ENCODE measurements at places on chromosomes 13 and 19.

DNA sequence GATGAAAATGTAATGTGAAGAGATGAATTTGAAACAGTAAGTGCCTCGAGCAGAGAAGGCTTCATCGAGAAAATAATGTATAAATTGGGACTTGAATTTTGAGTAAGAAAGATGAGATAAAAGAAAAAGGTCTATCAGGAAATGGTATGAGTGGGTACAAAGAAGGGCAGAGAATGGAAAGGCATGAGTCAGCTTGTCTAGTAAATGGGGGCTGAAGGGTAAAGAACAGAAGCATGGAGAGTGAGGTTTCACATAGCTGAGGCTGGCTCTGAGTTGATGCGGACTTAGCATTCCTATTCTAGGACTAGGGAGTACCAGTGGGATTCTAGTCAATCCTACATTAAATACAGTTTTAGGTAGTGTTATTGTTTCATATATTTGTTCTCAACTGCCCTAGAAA is 85.8 kb downstream of the ZC3H13 start:
- no peak for DNase-seq

DNA sequence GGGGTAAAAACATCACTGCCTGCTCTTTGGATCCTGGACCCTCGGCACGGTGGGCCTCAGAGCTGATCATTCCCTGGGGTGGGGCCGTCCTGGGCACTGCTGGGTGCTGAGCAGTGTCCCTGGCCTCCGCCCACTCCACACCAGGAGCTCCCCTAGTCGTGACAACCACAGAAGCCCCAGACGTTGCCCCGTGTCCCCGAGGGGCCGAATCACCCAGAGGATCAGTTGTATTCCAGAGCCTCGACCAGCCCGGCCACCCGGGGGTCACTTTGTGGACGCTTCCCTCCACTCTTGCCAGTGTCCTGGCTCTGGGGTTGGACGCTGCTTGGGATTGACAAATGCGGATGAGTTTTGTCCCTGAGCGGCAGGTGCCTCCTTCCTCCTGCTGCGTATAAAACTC is 10.2 kb downstream of the C2CD4C start:
- no peak for DNase-seq

DNA sequence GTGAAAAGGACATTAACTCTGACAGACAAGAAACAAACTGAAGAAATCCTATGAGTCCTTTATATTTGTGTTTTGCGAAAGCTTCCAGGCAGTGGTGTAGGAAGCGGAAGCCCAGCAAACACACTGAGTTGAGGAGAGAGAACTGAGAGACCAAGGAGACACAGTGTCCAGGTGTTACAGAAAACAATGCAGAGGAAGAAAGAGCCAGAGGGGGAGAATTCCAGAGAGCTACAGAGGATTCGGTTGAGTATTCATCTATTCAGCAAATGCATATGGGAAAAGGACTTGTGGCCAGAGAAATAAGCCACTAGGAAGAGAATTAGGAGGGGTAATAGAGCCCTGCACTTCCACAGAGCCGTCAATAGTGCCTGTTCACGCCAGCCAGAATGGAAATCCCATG is 183.5 kb downstream of the LIG4 start:
- DNase-seq: no peak

DNA sequence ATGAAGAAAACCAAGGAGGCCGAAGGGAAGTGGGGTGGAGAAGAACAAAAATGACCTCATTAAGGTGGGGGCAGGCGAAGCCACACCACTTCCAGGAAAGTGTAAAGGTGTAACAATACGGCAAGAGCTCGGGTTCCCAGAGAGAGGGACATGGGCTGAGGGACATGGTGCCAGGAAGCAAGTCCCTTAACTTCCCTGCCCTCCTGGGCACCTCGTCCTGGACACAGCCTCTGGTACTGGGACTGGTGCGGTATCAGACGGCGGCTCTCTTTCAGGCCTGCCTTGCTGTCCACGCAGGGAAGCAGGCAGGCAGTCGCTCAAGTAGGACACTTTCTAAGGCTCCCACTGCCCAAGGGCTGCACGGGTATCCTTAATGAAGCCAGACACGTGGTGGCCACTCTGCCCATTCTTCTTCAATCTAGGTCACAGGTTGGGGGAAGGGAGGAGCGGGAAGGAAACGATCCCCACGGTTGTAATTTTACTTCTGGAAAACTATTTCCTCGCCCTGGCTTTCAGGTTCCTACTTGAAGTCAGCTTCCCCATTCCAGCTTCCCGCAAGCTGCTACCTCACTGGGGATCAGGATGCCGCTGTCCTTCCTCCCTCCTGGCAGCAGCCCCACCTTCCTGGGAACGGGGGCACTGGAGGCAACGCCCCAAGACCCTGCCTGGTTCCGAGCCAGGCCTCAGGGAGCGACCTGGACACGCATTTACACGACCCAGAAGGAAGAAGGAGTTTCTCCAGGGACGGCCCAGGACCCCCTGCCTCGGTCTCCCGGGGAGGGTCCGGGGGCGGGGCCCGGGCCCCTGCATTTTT is 1.2 kb downstream of the AP3D1 start:
- DNase-seq: no peak

DNA sequence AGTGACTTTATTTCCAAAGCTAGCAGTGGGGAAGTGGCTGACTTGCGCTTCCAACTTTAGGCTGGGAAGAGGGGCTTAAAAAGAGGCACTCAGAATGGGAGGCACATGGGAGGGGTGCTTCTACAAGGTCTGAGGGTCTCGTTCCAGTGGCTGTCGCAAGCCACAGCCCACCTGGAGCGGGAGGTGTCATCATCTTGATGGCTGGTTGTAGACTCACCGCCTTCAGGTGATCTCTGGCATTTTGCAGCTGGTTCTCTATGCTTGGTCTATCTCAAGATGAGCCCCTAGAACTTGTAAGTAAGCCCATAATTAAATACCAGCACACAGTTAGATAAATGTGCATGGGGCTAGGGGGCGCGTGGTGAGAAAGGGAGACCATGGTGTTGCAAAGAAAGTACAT is 9.2 kb downstream of the TEX29 start:
- DNase-seq: no peak

DNA sequence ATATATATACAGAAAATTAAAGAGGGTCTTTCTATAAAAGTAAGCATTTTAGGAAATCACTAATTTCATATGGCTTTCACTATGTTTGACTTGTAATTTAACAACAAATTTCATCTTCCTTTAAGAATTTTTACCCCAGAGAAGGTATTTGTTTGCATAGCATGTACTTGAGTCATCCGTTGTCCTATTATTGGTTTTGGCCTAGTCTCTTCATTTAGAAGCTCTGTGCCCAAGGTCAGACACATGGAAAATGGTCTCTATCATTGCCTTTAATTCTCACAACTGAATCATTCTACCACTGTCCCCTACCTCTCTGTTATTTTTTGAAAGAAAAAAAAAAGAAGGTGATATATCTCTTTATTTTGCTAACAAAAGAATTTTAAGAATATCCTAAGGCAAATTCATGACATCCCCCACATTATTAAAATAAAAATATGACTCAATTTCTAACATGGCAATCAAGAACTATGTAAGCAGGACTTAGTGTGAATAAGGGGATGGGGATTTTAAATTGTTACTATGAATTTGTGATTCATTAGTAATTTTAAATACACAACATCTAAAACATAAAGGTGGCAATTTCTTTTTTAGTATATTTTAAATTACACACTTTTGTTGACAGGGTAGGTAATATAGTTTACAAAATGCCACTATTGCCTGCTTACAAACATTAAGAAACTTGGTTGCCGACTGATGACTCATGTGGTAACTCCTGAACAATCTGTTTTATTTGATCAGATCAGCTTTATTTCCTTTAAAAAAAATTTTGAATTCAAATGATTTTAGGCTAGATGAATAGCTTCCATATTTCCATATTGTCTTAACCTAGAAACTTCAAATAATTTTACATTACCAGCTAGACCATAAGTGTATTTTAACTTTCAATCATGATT is 13.9 kb downstream of the SLITRK5 start:
- no peak for DNase-seq

DNA sequence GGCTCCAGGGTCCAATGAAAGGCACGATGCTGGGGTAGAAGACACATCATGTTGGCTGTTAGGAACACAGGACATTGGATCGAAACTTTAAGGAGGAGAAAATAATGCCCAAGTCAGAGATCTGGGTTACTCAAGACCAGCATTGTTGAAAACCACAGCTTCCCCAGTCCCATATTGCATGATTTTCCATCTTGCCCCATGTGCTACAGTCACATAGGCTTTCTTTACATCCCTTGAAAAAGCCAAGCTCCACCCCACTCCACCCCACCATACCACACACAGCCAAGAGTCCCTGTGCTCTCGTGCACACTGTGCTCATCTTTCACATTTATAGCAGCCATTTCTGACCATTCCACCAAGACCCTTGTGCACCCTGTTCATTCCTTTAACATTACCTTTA is 636.2 kb downstream of the DIAPH3 start:
- no peak for DNase-seq

DNA sequence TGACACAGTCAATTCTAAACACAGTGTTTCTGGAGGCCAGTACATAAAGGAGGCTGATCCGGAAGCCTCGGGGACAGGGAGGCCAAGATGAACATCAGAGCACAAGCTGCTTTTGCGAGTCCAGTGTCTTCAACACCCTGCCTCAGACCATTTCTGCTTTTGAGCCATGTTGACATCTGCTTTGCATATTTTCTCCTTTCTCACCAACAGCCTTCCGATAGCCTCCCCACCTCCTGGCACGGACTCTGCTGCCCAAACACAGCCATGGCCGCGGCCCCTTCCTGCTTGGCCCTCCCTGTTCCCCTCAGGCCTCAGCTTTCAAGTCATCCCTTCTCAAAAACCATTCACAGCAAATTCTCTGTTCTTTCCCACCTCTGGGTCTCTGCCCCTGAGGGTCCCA is 3.6 kb downstream of the LRRC25 start:
- no peak for DNase-seq

- no peak for DNase-seq
Measured at GRCh38 chr19:47512948-47513319, 1.9 kb downstream of the NAPA start.

GRCh38 chr19:35870798-35871197 is 2.4 kb downstream of the APLP1 start:
- no peak for DNase-seq

DNA sequence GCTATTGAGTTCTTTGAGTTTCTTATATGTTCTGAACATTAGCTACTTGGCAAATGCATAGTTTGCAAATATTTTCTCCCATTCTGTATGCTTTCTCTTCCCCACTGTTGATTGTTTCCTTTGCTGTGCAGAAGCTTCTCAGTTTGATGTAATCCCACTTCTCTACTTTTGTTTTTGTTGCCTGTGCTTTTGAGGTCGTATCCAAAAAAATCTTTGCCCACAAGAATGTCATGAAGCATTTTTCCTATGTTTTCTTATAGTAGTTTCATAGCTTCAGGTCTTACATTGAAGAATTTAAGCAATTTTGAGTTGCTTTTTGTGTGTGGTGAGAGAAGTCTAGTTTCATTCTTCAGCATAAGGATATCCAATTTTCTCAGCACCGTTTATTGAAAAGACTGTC is 536.7 kb upstream of the ARGLU1 start:
- DNase-seq: no peak

DNA sequence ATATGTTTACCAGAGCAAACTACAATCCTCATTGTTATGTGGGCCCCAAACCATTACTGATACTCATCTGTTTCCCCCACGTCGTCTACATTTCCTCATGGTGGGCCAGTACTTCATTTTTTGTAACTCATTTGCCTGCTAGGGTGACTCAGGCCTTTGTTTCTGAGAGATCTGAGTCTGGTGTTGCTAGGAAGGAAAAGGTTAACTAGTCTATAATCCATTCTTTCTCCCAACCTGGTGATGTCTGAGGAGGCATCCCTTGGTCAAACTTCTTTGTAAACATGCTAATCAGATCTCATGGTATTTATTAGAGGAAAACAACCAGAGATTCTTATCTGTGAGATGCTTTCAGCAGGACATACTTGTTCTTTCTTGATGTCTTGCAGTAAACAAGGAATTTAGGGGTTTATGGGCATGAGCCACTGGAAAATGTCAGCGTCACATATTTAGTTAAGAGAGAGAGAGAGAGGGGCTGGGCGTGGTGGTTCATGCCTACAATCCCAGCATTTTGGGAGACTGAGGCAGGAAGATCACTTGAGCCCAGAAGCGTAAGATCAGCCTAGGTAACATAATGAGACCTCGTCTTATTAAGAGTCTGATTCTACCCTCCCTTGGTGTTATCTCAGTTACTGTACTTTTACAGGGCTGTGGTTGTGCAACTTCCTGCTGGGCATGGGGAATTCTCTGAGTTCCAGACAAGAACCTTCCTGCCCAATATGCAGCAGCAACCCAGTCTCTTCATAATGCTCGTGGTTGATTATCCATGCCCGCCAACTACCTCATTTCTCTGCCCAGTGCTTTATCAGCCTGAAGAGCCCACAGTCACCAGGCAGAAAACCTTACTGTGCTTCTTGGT is 9.7 kb upstream of the DPRX start:
- no peak for DNase-seq

DNA sequence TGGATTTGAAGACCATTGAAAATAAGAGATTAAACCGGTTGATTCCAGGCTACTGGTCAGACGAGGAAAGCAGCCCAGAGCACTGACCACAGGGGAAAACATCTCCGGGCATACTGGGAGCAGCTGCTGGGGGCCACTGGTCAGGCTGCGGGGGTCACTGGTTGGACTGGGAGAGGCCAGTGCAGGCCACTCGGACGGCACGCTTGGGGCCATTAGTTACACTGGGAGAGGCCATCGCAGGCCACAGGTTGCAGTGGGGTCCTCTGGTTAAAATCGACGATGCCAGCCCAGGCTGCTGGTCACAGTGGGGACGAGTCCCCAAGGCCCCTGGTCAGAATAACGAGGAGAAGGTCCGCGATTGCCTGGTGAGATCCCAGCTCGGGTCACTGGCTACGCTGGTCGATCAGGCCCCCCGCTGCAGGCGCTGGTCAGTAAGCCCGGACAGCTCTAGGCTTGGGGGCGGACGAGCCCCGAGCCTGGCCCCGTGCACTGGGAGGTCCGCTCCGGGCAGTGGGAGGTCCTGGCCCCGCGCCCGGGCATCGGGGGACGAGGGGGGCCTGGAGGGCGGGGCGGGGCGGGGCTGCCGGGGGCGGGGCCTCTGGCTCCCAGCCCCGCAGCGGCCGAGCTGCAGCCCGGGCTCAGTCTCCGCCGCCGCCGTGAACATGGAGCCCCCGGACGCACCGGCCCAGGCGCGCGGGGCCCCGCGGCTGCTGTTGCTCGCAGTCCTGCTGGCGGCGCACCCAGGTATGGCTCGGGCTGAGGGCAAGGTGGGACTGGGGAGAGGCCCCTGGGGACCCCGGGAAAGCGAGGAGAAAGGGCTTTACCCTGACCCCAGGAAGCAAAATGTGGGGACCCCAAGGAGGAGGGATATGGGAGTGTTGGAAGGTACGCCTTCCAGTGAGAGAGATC is at the start of gene BCAM:
BCAM (plus strand) TSS at position 641 of the 909 bp plus-strand sequence; CDS start at position 663, 22 bp downstream.
- DNase-seq: no peak
